Activated CD4-positive, alpha-beta T cell treated with anti-CD3 and anti-CD28 coated beads for 48 hours (primary cell): ENCODE measurements at places on chromosomes 12 and 14.

DNA sequence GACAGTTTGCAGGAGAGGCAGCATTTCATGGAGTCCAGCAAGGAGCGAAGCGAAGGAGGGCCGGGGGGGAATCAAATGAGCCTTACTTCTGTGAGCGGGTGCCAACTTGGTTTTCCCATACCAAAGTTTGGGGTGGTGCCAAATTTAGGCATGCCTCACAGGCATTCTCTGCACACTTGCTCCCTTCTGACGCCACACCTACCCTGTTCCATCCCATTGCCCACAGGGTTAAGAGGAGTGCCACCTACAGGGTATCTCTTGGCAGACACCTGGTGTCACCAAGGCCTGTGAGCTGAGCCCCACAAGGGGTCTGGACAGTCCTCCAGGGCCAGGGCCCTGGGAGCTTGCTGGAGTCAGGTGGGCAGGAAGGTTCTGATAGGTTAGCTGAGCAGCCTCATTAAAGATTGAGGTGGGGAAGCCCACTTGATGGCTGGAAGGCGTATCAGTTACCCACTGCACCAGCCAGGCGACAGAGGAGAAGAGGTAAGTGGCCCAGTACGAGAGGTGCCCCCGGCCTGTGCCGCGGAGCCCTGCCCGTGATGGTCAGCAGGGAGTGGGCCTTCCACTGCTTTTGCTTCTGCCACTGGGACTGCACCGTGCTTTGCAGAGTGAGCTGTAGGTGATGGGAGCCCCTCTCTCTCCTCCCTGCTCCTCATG, 45.2 kb downstream of the DEGS2 start:
- DNase-seq: no peak

DNA sequence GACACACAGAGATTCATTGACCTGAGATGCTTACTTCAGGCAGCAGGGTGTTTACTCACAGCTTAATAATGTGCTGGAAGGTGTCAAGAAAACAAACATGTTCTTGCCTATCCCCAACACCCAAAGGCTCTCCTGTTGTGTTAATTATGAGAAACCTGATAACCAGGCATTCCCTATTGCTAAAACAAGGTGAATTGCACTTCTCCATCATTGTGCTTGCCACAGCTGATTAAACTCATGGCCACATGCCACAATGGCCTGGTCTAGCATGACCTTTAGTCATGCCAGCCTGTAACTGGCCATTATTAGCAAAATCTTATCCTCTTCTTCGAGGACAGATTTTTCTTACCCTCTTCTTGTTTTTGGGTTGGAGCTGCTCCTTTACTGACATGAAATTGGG, 21.4 kb downstream of the SMOC1 start:
- no peak for DNase-seq

DNA sequence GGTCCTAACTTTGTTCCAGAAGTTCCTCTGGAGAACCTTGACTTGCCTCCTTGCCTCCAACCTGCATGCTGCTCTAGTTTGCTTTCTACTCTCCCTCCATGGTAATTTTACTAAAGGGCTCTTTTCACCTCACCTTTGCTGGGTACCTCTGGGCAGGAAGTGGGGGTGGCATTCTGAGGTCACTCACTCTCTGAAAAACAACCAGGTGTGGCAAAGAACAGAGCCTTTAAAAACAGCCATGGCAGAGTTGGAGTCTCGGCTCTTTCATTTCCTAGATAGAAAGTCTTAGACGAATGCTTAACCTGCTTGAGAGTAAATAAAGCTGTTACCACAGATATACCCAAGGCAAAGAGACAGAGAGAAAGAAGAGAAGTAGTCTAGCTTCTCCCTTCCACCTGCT, 827.9 kb downstream of the BCL11B start:
- DNase-seq: no peak

DNA sequence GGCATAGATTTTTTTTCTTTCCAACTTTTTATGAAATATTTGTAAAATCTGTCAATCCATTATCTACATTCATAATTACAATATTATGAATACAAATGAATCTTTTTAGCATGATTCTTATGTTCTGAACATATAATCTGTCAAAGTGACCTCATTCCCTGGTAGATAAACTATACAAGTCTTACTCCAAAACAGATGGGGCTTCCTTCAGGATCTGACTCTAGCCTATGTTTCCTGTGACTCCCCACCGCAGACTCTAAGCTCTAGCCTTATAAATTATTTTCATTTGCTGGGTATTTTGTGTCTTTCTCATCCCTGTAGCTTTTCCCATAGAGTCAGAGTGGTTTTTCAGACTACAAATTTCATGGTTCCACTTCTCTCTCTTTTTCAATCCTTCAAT, 202.1 kb upstream of the KITLG start:
- DNase-seq: no peak

GRCh38 chr12:67674417-67674816, 25.9 kb downstream of the DYRK2 start:
- no peak for DNase-seq

DNA sequence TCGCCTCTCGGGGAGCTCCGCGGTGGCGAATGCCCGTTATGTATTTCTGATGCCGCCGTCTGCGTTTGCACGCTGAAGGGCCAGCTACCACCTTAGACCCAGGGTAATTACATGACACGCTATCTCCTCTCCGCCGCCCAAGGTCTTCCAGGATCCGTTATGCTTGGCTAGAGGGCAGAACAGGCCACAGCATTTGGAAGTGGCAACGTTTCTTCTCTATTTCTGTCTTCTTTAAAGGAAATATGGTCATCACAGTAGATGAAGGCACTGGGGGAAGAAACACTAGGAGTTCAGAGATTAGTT, 861 bp upstream of the MDGA2 start:
- DNase-seq: no peak

- DNase-seq: no peak
Measured at GRCh38 chr12:112166051-112167015, 41.0 kb downstream of the TRAFD1 start.

GRCh38 chr12:24582954-24583601, 365.8 kb downstream of the BCAT1 start:
- DNase-seq: no peak

DNA sequence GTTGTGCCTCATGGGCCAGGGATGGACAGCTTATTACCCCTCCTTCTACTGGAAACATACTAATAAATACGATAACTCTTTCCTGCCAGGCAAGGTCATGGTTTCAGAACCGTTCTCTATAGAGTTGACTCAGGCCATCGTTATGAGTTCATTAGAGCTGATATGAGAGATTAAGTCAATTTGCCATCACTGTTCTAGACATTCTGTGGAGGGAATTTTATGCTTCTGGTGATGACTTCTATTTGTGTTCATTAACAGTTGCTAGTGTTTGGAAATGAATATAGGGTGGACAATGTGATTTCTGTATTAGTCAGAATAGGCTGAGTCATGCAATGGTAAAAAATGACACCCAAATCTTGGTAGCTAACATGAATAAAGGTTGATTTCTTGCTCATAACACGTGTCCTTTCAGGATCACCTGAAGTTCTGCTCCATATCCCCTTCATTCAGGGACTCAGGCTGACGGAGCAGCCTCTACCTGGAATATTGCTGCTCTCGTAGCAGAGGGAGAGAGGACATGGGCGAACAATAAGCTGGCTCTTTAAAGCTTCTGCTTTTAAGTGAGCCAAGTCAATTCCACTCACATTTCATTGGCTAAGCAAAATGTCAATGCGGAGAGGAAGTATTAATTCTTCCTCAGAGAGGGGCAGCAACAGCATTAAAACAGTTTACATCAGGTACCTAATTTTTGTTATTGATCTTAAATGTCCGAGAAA, 18.5 kb upstream of the TBPL2 start:
- no peak for DNase-seq

DNA sequence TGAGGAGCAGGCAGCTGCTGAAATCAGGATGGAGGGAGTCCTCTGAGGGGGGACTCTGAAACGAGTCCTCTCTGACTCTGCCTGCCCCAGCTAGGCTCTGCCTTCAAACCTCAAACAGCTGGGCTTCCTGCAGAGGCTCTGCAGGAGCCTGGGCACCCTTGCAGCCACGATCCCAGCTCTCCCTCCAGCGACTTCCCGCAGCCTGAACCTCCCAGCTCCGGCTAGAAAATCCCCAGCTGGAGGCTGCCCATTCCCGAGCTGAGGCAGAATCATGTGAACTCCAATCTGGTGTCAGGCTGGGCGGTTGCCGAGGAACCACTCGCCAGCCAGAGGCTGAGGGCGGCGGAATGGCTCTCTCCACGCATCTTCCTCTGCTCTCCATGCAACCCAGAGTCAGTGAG, at the start of gene GPR68:
GPR68 (minus strand) TSS at position 204 of the 401 bp plus-strand sequence. CDS start 9,654 bp downstream, outside the sequence.
- DNase-seq: no peak

DNA sequence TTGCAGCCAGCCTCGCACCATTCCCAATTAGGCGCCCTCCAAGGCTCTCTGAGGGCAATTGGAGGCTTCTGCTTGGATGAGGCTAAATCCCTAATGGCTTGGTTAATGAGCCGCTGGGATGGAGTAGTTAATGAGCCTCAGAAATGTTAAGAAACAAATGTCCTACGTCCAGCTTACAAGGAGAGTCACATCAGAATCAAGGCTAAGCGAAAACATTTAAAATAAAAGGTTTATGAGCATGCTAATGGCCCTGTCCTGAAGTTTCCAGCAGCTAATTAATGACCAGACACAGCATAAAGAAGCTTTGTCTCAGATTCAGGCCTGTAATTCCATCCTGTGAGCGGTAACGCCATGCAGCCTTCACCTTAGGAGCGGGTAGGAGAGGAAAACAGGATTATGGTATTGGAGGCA, 200.7 kb upstream of the BCL2L14 start:
- DNase-seq: no peak

DNA sequence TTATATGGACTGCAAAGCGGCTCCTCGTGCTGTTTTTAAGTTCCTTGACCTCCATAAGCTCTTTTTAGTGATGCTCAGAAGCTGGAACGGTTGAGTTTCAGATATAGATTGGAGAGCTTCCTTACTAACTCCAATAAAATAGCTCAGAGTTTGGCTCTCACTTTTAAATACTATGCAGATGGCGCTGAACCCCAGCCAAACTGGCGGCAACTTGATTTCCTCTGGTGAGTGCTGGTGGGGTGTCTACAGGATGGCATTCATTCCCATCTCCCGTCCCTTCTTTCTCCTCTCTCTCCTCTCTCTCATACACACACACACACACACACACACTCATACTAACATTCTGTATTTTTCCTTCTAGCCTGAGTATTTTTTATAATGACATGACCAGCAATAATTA, 346.3 kb downstream of the ETNK1 start:
- DNase-seq: no peak

- no peak for DNase-seq
Measured at GRCh38 chr12:19278407-19278806, 148.9 kb downstream of the PLEKHA5 start.

DNA sequence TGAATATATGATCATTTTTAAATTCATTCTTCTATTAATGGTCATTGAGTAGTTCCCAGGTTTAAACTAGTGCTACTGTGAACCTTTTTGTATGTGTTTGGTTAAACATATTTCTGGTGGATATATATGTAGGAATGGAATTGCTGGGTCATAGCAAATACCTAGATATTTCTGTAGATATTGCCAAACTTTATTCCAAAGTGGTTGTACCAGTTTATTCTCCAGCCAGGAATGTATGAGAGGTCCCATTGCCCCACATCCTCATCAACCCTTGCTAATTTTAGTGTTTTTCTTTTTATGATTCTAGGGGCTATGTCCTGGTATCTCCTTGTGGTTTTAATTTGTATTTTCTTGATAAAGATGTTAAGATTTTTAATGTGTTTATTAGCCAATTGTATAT, 3.1 kb downstream of the VEZT start:
- no peak for DNase-seq

DNA sequence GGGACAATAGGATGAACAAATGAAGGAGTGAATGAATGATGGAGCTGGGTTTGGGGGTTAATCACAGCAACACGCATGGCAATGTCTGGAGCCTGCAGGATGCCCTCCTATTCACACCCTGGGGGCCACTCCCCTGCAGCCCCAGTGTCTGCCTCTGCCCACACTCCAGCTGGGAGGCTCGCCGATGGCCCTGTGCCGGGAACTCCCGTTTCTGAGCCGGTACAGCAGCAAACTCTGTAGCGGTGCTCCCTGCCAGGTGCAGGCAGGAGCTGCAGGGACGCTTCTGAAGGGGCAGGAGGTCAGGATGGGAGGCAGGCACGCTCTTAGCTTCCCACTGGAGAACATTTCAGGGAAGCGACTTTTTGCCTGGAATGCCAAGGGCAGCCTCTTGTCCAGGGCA, 55.4 kb upstream of the NCOR2 start:
- DNase-seq: no peak

- no peak for DNase-seq
Measured at GRCh38 chr12:20174528-20175175, 193.7 kb upstream of the PDE3A start.

- no peak for DNase-seq
Measured at GRCh38 chr14:68951035-68951797, 27.9 kb downstream of the ACTN1 start.

GRCh38 chr14:94392510-94392935, 4.1 kb upstream of the SERPINA1 start:
- peak; percentile 63 for DNase-seq

DNA sequence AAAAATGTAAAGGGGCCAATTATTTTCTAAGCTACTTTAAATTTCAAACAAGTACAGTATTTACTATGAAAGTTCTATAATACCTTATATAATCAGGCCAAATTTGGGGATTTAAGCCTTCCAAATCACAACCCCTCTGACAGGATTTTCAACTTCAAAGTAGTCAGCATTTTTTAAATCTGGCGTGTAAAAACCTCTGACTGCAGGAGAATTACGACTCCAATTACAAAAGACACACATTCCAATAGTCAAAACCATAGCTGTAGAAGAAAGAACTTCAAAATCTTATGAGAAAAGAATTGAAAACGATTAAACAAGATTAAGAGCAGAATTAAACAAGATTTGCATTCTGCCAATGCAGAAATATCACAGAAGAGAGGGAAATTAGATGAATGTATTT, 12.7 kb downstream of the OSBPL8 start:
- no peak for DNase-seq

DNA sequence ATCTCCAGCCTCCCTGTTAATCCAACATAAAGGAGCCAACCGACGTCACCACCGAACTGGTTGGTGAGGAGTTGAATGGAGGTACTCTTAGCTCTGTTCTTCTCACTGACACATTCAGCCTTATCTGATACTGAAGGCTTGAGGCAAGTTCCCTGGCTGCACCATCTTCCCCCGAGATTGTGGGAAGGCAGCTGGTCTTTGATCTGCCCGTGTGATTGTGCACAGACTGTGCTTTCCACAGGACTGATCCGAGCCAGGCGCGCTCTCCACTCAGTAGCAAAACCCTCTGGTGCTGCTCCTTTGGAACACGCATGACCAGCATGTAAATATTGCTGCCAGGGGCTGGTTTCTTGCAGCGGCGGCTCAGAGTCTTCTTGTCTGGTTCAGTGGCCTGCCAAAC, 30.1 kb upstream of the DLK1 start:
- DNase-seq: no peak

GRCh38 chr12:83216230-83216629, 529.5 kb downstream of the TMTC2 start:
- DNase-seq: no peak

DNA sequence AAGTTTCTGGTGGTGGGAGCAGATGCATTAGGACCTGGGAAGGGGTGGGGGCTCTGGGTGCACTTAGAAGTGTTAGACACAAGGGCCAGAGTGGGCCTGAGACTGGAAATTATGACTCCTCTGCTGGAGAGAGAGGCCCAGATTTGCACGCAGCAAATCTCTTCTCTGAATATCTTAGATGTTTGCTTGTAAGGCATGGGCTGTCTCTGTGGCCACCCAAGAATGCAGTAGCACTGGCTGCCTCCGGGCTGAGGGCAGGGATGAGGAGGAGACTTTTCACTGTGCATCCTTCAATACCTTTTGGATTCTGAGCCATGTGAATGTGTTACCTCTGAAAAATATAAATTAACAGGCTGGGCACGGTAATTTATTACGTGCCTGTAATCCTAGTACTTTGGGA, 14.0 kb upstream of the RABGGTA start:
- no peak for DNase-seq

GRCh38 chr14:95300002-95300696, 19.6 kb downstream of the CLMN start:
- DNase-seq: no peak
